ENCODE measurements at places on chromosomes 5 and 9.

- DNase-seq: no peak
Measured at GRCh38 chr9:136900988-136901515, 14.7 kb downstream of the TRAF2 start.

GRCh38 chr5:115579216-115579615 is 23.1 kb downstream of the TICAM2 start:
- no peak for DNase-seq

GRCh38 chr9:93893899-93894690 is 61.1 kb downstream of the BARX1 start:
- DNase-seq: no peak

DNA sequence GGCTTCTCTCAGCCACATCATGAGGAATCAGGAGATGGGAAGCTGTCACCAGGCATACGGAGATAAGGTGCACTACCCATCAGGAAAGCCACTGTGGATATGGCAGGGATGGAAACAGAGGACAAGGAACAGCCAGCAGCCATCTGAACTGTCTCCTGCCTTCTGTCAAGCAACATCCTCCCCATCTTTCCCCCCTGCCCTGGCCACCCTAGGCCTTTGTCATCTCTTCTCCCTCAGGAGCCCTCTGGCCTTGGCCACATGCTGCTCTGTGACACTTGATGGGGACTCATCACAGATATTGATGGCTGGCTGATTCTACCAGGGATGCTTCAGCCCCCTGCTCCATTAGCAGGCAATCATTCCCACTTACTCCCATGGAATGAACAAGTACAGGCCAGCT is 21.1 kb upstream of the MEIKIN start:
- DNase-seq: no peak

GRCh38 chr9:131282175-131282574 is 5.9 kb upstream of the FAM78A start:
- DNase-seq: no peak

DNA sequence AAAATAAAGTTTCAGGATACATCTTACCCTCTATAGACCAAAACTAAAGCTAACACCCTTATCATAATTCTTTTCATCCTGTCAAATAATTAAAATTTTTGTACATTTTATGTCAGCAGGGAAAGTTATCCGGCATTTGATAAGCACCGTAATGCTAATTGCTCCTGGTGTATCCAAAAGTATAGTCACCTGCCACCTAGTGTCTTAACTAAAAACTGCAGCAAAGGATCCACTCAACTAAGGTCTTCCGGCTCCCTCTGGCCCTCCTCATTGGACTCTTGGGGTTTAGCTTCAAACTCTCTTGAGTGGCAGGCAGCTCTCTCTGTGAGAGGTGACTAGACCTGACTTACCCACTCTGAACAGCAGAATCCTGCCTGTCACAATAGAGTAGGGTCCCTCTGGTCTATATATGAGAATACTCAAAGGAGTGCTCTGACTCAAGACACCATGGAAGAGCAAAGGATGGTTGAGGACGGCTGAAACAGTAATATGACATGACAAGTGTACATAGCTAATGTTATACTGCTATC is 60.4 kb upstream of the CAST start:
- peak; percentile 73 for DNase-seq

- DNase-seq: no peak
Measured at GRCh38 chr5:56072863-56073766, 78.4 kb upstream of the IL6ST start.

DNA sequence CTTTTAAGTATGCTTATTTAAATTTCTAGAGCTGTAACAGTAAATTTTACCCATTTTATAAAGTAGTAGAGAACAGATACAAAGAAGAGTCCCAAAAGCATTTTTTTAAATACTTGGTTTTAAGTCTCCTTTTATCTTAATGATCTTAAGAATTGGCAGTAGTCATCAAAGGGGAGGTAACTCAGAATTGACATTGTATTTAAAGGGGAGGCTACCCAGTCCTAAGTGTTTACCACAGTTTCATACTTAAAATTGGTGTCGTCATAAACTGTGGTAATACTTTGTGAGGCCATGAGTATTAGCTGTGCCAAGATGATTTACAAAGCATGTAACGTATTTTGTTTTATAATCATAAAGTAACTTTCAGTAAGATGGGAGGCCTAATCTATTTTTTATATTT is 14.8 kb downstream of the SLC25A46 start:
- DNase-seq: no peak

GRCh38 chr9:16257604-16258003 is 612.9 kb downstream of the BNC2 start:
- DNase-seq: no peak

DNA sequence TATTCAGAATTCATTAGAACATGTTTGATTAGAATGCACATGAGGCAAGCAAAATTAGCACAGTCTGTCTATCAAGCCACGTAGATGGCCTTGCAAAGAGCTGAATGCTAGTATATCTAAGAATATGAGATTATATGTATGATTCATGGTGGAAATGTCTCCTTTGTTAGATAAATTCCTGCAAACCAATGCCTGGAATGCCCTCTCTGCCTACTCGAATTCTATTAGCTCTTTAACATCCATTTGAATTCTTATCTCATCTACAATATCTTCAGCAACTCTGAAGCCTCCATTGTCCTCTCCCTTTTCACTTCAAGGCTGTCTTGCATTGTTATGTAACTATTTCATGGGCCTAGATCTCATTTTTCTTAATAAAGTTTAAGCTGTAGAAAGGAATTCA is 205.5 kb downstream of the TMC1 start:
- no peak for DNase-seq

DNA sequence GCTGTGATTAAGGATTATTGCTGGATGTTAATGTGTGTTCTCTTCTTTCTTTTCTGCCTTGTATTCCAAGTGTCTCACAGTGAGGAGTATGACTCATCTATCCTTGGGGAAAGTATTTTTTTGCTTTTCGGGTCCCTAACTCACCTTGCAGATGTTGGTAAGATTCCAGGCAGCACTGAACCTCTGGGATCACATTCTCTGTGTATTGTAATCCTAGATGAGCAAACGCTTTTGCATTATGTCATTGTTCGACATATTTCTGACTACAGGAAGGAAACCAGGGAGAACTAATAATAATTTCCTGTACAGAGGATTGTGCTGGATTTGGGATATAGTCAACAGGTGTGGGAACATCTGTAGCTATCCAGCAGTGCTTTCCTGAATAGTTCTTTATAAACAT is 246.1 kb upstream of the TUT7 start:
- DNase-seq: no peak

DNA sequence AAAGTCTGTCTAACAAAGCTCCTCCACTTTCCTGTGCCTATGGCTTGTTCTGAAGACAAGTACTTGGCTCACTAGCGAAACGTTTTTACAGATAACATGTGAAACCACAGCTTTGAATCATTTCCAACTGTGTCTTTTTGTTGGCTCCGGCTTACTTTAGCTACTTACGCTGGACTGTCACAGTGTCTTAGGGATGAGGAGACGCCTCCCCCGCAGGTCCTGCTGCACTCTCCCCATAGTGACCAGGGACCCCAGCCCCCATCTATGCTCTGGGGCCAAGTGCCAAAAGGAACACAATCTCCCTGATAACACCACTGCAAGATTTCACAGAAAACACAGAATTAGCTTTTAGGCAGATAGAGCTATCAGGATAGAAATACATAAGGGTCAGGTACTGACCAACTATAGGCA is 219.1 kb downstream of the ADAMTS6 start:
- no peak for DNase-seq

GRCh38 chr5:61910771-61911170 is 395.2 kb upstream of the KIF2A start:
- no peak for DNase-seq

GRCh38 chr5:175797521-175798038 is 73.8 kb upstream of the CPLX2 start:
- DNase-seq: no peak

GRCh38 chr9:98391406-98391805 is 136.0 kb upstream of the TBC1D2 start:
- DNase-seq: no peak

DNA sequence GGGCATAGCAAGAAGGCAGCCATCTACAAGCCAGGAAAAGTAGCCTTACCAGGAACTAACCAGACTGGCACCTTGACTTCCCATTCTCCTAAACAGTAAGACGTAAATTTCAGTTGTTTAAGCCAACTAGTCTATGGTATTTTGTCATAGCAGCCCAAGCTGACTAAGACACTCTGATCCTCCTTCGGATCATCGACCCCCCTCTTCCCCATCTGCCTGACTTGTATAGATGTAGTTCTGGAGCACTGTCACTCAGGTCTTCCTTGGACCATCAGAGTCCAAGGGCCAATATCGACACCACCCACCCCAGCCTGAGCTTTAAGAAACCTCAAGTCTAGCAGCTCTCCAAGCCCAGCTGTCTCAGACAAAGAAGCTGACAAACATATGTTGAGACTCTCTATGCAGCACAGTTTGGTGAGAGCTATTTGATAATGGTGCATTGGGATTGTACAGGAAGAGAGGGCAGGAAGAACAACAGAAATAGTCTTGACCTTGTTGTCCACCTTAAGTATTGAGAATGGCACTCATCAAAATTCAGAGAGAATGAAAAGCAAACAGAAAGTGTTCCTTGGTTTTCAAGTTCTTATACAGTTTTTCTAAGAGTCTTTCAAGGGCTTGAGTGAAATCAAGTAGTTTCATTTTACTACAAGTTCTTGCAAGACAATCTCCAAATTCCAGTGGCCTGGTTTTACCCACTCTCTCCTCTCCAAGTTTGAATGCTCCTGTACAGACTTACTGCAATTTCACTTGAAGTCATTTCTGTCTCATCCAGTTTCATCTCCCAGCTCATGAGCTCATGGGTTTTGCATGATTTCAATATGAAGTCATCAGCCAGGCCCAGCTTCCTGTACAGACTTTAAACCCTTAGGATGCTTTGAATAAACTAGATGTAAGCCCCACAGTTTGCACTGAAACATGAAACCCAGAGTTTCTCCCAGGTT is 122.3 kb upstream of the RAI14 start:
- no peak for DNase-seq

GRCh38 chr5:171513591-171513990 is 94.1 kb downstream of the FGF18 start:
- DNase-seq: no peak
